EL (cell line): ENCODE measurements at places on chromosomes 4 and X.
A peak's percentile ranks its signal among the peaks of the same experiment; 100 is the strongest.

GRCh38 chrX:56600141-56600540 lies 36.7 kb downstream of the UBQLN2 start:
- DNase-seq = no peak

GRCh38 chr4:113976741-113977525 lies 2.5 kb downstream of the ARSJ start:
- no peak for DNase-seq

- DNase-seq = no peak
Observed at GRCh38 chrX:149718757-149719156, 6.9 kb downstream of the MAGEA11 start.

- no peak for DNase-seq
Observed at GRCh38 chr4:105558277-105558676, 5.9 kb downstream of the ARHGEF38 start.

GRCh38 chrX:47358387-47359065 lies 11.9 kb upstream of the ZNF157 start:
- DNase-seq = peak; percentile 1

- DNase-seq = no peak
Observed at GRCh38 chrX:130264573-130264972, 4.1 kb downstream of the ZNF280C start.

GRCh38 chr4:101556842-101557241 lies 209.5 kb upstream of the PPP3CA start:
- DNase-seq = no peak

GRCh38 chr4:72243641-72244040 lies 211.8 kb downstream of the NPFFR2 start:
- DNase-seq = no peak

DNA sequence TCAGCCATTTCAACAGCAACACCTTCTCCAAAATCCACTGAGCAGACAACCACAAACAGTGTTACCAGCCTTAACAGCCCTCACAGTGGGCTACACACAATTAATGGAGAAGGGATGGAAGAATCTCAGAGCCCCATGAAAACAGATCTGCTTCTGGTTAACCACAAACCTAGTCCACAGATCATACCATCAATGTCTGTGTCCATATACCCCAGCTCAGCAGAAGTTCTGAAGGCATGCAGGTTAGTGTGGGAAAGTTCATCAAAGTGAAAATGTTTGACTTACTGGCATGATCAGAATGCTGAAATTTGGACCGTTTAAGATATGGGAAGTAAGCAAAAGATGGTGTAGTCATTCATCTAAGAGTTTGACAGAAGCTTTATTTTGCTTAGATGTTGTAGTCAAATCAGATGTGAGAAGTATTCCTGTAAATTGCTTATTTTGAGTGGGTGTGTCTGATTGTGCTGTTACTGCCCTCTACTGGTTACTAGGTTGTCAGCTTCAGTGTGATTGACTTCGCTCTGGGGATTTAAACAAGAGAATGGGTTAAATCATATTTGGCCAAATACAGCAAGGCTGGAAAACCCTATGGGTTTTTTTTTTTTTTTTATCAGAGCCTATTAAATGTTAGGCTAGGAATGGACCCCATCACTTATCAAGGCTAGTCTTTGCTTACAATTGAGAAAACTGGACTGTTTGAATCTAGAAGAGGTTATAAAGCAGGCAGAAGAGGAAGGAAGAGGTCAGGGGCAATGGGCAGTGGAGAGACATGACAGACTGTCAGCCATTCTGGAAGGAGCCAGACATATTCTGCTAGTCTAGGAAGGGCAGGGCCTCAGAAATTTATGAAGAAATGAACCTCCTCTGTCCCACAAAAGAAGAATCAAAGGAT lies 130.3 kb downstream of the DIPK2B start:
- peak; percentile 37 for DNase-seq

DNA sequence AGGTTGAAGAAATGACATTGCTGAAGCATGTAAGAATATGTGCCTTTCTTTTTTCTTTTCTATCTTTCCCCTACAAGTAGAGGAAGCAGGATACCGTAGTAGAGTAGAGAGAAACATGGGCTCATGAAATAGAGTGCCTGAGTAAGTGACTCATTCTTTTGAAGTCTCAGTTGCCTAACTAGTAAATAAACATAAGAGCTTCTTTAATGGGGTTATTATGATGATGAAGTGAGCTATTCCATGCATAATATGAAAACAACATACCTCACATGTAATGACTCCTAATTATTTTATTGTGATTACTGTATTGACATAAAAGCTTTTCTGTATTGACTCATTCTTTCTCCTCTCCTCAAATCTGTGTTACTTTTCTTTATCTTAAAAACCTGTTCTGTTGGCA lies 1538.2 kb downstream of the TECRL start:
- no peak for DNase-seq

DNA sequence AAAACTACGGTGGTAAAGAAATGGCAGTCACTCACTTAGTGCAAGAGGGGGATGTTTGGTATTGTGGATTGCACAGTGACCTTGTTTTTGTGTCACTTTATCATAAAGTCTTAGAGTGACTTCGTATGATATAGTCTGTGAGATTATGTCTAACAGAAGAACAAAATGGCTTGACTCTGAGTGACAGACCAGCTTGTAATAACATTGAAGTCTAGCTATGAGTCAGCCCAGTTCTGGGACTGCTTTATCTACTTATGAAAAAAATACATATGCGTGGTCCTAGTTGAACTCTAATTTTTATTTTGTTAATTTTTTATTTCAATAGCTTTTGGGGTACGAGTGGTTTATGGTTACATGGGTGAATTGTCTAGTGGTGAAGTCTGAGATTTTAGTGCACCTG lies 20.0 kb downstream of the DCLK2 start:
- peak; percentile 44 for DNase-seq

DNA sequence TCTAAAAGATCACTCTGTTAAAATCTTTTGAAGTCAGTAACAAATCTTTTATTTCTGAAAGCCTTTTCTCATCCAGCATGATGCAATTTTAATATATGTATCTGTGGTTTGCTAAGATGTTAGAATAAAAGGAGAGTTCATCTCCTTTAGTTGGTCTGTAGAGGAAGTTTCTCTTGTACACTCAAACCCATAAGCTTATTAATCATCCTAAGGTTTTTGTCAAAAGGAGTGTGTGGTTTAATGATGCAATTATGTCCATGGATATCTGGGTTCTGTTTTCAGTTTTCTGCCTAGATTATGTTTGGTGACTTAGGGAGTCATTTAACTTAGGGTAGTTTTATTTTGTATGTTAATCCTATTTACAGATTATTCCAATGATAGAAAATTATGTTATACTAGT lies 52.1 kb upstream of the NDST4 start:
- DNase-seq = no peak

DNA sequence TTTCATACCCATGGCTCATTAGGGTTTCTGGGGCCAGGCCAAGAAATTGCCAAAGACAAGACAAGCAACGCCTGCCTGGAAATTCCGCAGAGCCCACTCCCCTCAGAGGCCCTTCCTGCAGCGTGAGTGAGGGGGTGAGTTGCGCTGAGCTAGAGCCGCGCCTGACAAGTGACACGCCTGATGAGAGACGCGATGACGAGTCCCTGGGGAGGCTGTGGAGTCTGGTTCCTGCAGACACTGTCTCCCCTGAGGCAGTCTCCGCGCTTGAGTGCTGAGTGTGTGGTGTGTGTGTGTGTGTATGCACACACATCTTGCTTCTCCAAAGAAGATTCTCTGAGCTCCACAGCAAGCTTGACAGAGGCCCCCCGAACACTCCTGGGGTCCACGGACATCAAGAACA lies 269.8 kb downstream of the BCOR start:
- no peak for DNase-seq

DNA sequence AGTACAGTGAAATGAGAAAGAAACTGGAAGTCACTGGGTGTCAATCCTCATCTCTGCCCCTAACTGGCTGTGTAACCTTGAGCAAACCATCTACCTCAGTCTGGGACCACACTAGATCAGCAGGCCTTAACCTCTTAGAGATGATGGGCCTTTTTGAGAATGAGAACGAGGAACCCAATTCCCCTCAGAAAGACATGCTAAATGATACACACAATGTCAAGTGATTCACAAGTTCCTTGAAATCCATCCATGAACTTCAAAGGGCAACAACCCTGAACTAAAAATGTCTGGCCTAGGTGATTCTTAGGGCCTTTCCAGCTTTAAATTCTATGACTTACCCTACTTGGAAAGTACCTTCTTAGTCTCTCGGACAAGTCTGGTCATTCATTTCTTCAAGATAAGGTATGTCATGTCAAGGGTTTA lies 47.4 kb downstream of the ACSL4 start:
- no peak for DNase-seq

- peak; percentile 83 for DNase-seq
Observed at GRCh38 chr4:1683261-1683735, 815 bp downstream of the FAM53A start.

DNA sequence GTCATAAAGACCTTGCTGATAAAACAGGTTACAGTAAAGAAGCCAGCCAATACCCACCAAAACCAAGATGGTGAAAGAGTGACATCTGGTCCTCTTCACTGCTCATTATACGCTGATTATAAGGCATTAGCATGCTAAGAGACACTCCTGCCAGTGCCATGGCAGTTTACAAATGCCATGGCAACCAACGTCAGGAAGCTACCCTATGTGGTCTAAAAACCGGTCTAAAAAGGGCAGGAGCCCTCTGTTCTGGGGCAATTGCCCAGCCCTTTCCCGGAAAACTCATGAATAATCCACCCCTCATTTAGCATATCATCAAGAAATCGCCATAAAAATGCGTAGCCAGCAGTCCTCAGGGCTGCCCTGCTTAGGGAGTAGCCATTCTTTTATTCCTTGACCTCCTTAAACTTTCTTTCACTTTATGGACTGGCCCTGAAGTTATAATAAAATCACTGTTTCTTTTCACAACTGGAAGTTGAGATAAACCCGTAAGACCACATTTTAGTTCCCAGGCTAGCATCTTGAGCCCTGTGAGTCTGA lies 260.5 kb upstream of the FAT1 start:
- no peak for DNase-seq

DNA sequence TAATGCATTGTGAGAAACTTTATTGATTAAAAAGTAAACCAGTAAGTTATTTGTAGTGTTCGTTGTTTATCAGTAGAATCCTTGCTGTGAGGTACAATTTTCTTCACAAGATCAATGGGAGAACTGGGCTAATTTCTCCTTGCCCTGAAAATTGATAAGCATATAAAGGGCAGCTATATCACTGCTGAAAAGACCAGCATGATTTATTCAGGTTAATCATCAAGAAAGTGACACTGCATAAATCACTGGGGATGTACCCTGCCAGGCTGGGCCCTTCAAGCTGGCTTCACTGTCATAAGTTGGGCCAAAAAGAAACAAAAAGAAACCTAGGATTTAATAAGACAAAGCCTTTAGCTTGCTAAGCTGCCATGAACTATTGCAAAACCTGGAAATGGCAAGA lies 746.7 kb downstream of the STPG2 start:
- DNase-seq = no peak

- peak; percentile 61 for DNase-seq
Observed at GRCh38 chrX:16712548-16713155, at the start of gene CTPS2. Gene CTPS2 (minus strand): TSS chrX:16712669. CDS start chrX:16702902, 9,767 bp downstream.

GRCh38 chr4:175308236-175308635 lies 390.1 kb downstream of the ADAM29 start:
- DNase-seq = peak; percentile 50

GRCh38 chrX:43880425-43880824 lies 1.8 kb downstream of the MAOB start:
- no peak for DNase-seq

DNA sequence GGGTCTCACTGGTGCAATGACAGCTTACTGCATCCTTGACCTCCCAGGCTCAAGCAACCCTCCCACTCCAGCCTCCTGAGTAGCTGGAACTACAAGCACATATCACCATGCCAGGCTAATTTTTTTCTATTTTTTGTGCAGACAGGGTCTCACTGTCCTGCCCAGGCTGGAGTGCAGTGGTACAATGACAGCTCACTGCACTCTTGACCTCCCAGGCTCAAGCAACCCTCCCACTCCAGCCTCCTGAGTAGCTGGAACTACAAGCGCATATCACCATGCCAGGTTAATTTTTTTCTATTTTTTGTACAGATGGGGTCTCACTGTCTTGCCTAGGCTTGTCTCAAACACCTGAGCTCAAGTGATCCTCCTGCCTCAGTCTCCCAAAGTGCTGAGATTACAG lies 74.0 kb downstream of the GASK1B start:
- DNase-seq = no peak

- no peak for DNase-seq
Observed at GRCh38 chr4:6740347-6740746, 24.4 kb downstream of the BLOC1S4 start.

DNA sequence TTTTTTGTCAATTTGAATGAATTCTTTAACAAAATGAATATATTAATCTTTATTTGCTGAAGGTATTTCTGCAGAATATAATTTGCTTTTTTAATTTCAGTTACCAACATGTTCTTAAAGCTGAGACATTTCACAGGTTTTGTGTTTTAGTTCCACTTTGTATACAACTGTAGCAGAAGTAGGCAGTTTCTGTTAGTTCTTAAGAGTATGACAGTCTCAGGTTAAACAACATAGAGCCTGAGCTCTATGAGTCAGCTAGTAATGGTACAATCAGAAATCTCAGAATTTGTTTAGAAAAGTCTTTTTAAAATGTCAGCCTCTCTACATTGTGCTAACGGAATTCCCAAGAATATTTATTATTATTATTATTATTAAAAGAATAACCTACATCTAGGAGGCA lies 50.4 kb downstream of the GSTCD start:
- DNase-seq = no peak

- no peak for DNase-seq
Observed at GRCh38 chrX:148501386-148502066, 1.1 kb downstream of the AFF2 start.

DNA sequence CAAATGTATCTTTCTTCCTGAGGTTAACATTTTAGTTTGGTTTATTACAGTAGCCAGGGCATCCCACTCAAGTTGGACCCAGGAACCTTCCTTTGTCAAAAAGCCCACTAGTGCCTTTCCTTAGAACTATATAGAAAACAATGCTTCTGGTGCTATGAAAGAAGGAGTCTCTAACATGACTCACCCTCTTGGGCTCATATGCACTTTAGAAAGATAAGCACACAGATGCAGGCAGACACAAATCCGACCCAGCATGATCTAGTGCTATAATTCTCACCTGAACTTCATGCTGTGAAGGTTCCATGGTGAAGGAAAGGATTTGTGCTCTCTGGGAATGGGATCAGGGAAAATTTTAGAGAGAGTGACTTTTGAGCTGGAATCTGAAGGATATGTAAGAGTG lies 289.4 kb downstream of the ANKRD50 start:
- DNase-seq = peak; percentile 19

DNA sequence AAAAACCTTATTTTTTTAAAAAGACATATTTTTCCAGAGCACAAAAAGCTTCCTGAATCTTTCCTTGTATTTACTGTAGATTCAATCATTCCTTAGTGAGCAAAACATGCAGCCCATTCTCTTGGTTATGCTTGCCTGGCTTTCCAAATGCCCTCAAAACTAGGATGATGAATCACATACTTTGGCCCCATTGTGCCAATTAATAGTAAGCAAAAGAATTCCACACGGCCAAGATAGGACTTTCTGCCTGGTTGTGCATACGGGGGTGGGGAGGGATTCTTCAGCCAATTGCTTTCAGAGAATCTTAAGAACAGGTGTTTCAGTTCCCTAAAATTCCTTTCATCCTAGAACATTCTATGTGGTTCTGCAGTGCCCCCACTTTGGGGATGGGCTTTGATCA lies 7.0 kb downstream of the RAI2 start:
- no peak for DNase-seq

- no peak for DNase-seq
Observed at GRCh38 chrX:120090208-120090607, 12.7 kb upstream of the RHOXF2B start.
